ENCODE measurements at places on chromosomes 3 and 15.

GRCh38 chr3:190676481-190676880 lies 162.6 kb downstream of the IL1RAP start:
- DNase-seq, result no peak

GRCh38 chr15:36400936-36401585 lies 178.4 kb upstream of the CDIN1 start:
- no peak for DNase-seq

DNA sequence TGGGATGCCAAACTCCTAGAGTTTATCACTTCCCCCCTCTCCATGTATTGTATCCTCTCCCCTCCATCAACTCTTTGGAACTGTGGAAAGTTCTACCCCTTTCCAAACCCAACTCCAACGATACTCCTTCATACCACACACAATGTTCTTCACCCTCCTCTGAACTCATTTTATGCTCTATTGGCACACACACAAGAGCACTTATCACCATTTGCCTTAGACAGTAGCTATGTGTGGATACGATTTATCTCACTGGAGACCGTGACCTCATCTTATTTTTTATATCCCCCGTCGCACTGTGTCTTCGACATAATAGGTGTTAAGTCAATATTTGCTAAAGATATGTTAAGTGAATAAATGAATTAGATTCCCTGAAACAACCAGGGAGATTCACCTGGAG lies 316.5 kb upstream of the PROK2 start:
- DNase-seq, result no peak

- DNase-seq, result no peak
These were observed 22.0 kb downstream of the RBP2 start for GRCh38 chr3:139454346-139454745.

- no peak for DNase-seq
These were observed 58.1 kb downstream of the COL8A1 start for GRCh38 chr3:99696497-99696896.

DNA sequence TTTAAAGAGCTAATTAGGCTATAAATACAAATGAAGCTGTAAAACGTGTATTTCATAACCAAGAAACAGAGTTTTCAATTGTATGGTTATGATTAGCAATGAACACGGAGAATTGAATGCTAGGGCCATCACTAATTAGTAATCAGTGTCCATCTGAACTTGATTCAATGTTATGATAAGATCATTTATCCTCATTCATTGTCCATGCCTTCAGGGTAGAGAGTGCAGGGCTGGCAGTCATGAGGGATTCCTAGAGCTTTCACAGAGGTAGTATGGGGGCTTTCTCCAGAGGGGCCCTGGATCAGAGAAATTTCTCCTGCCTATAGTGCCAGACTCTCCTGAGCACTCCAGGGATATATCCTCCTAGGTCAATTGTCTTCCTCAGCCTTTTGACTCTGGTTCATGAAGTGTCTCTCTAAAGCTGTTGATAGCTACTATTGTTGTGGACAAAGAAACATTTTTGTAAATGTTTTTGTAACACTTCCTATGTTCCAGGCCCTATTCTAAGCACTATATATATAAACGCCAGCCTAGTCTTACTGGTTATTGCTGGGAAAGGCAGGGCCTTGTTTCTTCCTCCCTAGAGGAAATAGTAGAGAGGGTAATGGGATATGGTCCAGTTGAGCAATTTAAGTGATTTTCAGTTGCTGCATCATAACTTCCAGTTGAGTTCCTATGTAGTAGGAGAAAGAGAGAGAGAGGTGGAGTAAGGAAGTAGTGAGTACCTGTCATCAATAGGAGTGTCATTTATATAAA lies 249.0 kb downstream of the NFKBIZ start:
- no peak for DNase-seq

GRCh38 chr3:64748244-64748904 lies 60.6 kb upstream of the ADAMTS9 start:
- DNase-seq, result no peak

DNA sequence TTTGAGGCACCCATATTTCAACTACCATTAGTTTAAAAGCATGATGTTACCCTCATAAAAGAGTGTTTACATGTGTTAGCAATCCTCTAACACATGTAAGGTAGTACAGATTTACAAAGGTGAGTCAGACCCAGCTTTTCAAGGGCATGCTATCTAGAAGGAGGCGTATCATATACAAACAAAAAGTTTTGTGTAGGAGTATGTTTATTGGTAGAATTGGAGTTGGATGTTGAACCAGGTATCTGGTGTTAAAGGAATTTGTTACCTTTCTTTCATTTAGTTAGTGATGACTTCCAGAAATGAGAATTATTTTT lies 2.4 kb downstream of the HACD3 start:
- DNase-seq, result peak; percentile 79

- DNase-seq, result no peak
These were observed 64.5 kb downstream of the NPTN start for GRCh38 chr15:73568564-73569280.

GRCh38 chr15:64155802-64156651 lies 4.5 kb downstream of the SNX22 start:
- no peak for DNase-seq

- peak; percentile 70 for DNase-seq
These were observed 35.0 kb downstream of the ATP2B2 start for GRCh38 chr3:10470120-10471053.

DNA sequence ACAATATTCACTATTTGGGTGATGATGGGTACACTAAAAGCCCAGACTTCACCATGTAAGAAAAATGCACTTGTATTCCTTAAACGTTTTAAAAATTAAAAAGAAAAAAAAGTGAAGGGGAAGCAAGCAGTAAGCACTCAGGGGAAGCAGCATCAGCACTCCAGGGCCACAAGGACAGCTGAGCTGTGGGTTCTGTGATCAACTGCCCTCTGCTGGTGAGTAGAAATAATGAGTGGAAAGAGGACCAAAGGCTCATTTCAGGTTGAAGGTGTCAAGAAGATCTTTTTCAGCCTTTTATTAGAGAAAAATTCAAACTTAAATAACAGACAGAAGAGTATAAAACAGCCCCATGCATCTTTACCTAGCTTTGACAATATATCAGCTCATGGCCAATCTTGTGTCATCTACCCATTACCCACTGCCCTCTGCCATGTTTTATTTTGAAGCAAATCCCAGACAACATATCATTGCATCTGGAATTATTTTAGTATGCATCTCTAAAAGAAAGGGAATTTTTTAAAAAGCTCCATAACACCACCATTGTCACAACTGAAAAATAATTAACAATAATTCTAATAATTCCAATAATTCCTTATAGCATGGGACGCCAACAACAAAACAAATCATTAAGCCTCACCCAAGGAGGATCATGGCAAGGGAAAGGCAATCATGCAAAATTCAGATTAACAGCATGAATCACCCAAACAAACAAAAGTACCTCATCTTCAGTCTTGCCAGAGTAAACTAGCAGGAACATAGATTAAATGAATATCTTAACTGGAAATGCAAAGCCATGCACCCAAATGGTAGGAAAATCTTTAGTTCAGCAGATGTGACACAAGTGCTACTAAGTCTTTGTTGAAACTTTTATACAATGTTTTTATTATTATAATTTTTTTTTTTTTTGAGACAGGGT lies 42.5 kb downstream of the TAMM41 start:
- DNase-seq, result peak; percentile 51

DNA sequence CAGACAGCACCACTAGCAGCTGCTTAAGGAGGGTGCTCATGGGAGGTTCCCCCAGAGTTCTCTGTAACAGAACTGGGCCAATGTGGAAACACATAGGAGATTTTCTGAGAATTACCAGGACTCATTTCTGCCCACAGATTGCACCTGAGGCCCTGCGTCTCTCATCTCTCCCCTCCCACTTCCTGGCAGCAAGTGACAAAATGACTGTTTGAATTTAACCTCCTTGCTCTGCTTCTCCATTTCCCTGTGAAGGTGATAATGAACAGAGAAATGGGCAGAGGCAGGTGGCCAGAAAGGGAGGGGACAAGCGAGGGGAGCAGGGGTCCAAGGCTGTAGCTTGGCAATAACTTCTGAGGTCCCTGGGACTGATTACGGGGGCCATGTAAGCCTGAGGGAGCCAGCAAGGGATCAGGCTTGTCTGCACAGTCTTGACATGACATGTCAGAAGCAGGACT lies 8.0 kb downstream of the EPHB1 start:
- DNase-seq, result no peak

DNA sequence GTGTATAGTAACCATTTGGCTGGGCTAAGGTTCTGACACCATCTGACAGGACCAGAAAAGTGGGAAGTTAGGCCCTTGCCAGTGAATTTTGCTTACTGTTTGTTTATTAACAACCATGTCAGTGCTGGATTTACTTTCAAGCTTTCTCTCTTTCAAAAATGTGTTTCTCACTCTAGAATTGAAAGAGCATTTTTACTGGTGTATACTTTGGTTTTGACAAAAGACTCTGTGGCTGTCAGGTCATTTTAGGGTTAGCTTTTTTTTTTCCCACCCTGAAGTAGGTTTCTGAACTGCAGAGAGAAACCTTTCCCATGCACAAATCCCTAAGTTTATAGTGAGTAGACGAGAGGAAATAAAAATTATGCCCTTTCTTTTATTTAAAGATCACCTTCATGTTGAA lies 230.0 kb upstream of the TBC1D5 start:
- no peak for DNase-seq

DNA sequence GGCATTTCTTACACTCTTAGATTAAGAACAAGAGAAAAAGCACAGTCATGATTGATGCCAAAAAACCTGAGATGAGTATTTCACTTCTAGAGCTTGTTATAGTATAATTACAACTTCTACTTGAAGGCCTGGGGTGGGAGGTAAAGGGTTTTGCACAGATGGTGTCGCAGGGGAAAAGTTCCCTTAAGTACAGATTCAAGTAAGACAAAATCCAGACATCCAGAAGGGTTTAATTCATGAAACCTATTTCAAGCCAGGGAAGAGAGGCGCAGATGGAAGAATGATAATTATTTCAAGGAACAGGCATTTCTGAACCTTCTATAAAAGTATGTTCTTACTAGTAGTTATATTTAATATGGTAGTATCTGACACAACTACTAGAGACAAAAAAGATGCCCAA lies 70.6 kb downstream of the TM4SF4 start:
- no peak for DNase-seq

- DNase-seq, result peak; percentile 65
These were observed 39.5 kb upstream of the TPRG1 start for GRCh38 chr3:189132231-189132671.

DNA sequence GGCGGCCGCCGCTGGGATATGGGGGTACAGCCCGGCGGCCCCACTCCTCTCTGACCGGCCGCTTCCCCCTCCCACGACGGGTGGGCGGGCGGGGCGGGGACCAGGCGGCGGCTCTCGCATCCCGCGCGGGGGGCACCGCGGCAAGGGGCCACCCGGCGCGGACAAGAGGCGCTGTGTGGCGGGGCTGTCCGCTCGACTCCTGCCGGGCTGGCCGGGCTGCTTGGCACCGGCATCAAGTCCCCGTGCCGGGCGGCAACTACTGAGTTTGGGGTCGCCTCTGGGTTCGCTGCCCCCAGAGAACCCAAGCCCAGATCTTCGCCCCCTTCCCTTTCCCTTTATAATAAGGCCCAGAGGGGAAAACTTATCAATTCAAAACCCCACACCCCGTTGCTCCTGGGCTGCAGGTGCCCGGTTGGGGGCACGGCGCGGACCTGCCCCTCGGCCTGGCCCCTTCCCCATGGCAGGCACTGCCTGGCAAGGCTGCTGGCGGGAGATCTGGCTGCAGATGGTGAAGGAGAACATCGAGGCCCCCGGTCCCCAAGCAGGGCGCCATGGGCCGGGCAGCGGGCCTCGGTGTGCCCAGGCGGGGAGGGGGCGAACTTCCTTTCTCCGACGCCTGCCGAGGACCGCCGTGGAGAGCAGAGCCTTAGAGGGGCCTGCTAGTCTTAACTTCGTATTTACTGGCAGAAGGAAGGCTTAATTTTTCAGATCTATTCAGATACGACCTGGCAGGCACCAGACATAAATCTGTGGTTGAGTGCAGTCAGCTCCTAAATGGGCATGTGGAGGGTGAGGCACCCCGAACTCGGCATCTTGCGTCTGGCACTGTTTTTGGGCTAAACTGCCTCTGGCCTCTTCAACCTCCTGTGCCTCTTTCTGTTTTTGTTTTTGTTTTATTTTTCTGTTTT lies 911 bp downstream of the APBA2 start:
- DNase-seq, result no peak

- DNase-seq, result no peak
These were observed 165.0 kb downstream of the CD47 start for GRCh38 chr3:107925851-107926250.

DNA sequence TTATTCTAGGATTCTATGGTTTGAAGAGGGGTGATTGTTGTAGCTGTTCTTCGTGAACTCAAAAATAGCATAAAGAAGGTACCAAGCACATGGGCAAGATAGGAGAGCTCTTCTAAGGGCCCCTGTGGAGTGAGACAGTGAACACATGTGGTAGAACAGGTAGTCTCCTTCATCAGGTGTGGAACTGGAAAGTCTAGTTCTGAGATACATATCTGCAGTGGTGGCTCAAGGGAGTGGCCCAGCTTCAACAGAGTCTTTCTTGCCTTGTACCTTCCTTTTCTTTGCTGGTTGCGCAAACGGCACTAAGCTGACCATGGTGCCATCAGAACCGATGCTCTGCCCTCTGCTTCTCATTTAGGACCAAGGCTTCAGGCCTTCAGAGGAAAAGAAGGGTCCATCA lies 65.2 kb downstream of the CERS3 start:
- no peak for DNase-seq

DNA sequence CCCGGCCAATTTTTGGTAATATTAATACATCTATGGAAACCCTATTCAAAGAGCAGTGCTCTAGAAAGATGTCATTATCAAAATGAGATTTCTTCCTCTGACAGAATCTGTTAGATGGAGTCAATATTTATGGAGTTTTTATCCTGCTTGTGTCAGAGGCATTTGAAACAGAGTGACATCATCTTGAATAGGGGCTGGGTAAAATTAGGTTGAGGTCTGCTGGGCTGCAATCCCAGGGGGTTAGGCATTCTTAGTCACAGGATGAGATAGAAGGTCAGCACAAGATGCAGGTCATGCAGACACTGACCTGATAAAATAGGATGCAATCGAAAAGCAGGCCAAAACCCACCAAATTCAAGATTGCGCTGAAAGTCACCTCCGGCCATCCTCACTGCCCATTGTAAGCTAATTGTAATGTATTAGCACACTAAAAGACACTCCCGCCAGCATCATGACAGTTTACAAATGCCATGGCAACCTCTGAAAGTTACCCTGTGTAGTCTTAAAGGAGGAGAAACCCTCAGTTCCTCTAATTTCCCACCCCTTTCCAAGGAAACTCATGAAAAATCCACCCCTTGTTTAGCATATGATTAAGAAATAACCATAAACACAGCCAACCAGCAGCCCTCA lies 27.3 kb upstream of the CCDC50 start:
- DNase-seq, result no peak

DNA sequence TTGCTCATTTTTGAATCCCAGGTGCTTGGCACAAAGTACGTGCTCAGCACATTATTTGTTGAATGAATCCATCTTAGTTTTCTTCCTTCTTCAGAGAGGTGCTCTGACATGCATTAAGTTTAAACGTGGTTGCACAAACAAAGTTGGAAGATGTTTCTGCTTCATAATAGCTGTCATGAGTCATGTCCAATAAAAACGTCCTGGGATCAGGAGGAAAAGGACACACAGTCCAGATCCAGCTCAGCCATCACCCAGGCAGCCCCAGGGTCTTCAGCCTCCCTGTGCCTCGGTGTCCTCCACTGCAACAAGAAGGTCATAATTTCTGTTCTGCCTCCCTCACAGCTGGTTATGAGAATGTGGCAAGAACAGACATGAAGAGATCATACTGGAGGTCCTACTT lies 55.4 kb downstream of the CCNL1 start:
- no peak for DNase-seq

GRCh38 chr3:141926929-141927328 lies 50.5 kb downstream of the ATP1B3 start:
- no peak for DNase-seq

Data from HepG2 (cell line).